ENCODE measurements at places on chromosomes 5 and 9.
A peak's percentile ranks its signal among the peaks of the same experiment; 100 is the strongest.

DNA sequence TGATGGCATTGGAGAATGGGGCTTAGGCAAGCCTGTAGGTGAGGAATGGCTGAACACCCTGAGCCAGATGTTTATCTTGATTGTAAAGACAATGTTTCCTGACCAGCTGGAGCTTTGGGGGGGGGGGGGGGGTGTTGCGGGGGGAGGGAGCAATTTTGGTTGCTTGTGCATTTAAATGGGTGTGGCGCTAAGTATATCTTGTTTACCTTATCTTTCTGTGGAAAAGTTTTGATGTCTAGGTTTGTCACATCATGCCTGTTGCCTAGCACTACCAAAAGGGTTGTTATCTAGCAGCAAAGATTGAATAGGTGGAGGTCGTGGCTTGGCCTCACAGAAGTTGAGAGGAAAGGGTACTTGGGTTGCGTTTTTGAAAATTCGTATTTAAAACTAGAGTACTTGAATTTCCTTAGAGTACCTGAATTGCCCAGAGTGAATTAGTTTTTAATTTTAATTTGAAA lies 1.3 kb downstream of the SMAD5 start:
- no peak for DNase-seq

DNA sequence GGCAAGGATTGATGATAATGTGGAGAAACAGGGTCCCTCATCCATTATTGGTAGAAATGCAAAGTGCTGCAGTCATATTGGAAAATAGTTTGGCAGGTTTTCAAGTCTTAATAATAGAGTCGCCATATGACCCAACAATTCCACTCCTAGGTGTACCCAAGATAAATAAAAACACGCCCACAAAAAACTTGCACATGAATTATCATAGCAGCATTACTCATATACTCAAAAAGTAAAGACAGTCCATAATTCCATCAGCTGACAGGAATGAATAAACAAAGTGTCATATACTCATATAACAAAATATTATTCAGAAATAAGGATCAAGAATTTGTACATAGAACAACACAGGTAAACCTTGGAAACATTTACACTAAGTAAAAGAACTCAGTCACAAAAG lies 242.9 kb upstream of the FTMT start:
- no peak for DNase-seq

DNA sequence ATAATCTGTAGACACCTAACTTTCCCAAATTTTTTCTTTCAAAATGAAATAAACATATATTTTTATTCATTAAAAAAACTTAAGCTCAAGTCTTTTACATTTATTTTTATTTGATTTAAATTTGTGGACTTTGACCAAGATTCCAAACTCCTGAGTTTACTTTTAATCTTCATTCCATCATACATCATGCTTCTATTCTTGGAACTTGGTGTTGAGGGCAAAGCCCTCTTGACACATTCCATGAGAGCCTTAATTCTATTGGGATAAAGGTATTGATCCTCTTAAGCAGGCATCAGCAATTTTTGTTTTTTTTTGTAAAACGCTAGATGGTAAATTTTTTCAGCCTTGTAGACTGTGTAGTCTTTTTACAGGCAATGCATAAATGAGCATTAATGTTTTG lies 53.6 kb downstream of the FBXO4 start:
- DNase-seq, result no peak

DNA sequence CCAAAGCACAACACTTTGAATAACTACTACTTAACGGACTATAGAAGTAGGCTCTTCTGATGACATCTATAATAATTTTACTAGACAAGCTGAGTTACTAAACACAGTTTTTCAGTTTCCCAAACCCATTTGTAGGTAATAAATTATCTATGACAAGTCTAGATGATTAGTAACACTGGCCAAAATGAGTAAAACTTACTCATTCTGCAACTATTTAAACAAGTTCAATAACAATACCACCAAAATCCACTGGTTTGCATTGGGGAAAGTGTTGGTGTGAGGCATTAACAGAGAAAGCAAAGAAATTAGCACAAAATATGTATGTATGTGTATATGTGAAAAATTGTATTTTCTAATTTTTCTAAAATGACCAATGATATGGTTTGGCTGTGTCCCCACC lies 119.3 kb downstream of the NR2F1-AS1 start:
- no peak for DNase-seq

GRCh38 chr9:18692268-18692667 lies 218.3 kb downstream of the ADAMTSL1 start:
- no peak for DNase-seq

DNA sequence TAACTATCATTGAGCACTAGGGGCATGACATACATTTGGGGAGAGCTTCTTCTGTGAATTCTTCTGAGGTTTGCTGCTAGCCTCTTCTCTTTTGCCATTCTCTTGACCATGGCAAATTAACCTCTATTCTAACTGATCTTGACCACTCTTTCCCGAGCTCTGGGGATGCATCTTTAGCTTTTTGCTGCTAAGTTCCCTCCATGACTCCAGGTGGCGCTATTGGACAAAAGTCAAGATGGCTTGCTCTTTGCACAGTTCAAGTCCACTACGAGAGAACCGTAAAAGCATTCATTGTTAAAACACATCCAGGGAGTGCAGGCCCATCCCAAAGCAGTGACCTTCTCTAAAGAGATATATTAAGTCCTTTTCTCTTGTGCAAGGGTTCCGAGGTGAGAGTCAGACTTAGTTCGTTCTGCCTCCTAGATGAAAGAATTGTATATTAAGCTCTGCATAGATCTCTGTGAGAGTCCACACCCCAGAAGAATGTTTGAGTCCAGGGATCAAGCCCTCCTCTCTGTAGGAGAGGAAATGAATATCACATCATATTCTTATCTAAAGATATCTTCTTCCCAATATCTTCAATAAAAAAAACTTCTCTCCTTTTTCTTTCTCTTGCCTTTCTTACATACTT lies 1152.9 kb upstream of the CDH6 start:
- DNase-seq, result no peak

GRCh38 chr5:158648631-158649030 lies 451.1 kb downstream of the EBF1 start:
- DNase-seq, result no peak

- no peak for DNase-seq
These were observed 14.7 kb upstream of the PWWP2A start for GRCh38 chr5:160133918-160134304.

- DNase-seq, result no peak
These were observed 215.1 kb downstream of the CD180 start for GRCh38 chr5:66981266-66982055.

DNA sequence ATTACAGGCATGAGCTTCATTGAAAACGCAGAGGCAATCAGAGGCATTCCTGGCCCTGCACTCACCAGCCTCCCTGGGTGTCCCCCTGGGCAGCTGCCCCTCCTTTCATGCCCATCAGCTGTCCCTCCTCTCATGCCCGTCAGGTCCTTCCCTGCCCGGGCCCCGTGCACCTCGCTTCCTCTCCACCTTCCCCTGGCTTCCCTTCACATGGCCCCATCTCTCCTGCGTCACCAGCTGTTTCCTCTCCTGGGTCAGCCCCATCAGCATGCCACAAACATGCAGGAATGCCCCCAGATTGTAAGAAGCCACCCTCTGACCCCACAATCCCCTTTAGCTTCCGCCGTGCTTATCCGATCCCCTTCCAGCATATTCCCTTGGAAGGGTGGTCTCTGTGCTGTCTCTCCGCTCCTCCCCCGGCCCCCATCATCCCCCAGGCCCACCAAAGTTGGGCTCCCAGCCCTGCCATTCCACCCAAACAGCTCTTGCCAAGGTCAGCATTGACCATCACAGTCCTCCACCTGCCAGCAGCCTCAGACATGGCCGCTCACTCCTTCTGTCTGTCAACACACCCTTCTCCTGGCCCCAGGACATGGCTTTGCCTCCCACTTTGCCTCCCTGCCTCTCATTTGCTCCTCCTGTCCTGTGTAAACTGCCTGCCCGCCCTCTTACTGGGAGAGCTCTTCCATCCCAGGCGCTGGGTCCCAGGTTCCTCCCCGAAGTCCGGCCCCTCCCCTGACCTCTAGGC lies 98.6 kb upstream of the IER5L start:
- DNase-seq, result no peak

DNA sequence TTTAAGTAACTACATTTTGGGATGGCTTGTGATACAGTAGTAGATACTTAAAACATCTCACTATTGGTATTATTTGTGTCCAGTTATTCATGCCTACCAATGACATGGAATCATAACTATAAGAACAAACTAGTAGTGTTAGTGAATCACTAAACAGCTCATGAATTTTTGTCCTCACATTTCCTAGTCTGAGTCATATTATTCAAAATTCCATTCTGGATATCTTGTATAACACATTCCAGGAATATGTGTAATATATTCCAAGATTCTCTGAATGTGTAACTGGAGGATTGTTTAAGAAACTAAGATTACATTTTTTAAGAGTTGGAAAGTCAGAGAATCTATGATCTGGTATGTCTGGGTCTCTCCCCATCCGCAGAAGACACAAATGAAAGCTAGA lies 565.3 kb upstream of the ZNF608 start:
- DNase-seq, result no peak

GRCh38 chr5:175712313-175712680 lies 54.4 kb downstream of the HRH2 start:
- DNase-seq, result no peak

DNA sequence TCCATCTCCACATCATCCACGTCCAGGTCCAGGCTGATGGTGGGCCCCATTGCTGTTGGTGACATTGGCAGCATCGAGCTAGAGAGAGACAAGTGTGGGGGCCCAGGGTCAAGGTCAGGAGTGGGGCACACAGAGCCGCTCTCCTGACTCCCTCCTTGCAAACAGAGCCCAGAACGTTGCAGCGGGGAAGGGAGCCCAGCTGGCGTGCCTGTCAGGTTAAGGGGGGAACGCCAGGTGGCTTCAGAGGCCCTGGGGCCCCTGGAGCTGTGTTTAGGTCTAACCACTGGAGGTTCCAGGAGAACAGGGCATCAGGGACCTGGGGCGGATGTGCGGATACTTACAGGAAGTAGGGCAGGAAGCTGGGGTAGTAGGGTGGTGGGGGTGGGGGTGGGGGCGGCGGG lies 7.5 kb downstream of the RNF44 start:
- peak; percentile 71 for DNase-seq

GRCh38 chr5:44932922-44933585 lies 124.3 kb downstream of the MRPS30 start:
- DNase-seq, result no peak

DNA sequence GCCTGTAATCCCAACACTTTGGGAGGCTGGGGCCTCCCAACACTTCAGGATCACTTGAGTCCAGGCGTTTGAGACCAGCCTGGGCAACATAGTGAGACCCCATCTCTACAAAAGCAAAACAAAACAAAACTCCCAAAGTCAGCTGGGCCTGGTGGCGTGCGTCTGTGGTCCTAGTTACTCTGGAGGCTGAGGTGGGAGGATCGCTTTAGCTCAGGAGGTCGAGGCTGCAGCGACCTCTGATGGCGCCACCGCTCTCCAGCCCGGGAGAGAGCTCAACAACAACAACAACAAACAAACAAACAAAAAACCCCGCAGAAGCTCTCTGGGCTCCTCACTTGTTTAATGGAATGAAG lies 528 bp downstream of the ACOT12 start:
- DNase-seq, result no peak

GRCh38 chr9:122695696-122696095 lies 20.8 kb downstream of the OR1L3 start:
- DNase-seq, result no peak

DNA sequence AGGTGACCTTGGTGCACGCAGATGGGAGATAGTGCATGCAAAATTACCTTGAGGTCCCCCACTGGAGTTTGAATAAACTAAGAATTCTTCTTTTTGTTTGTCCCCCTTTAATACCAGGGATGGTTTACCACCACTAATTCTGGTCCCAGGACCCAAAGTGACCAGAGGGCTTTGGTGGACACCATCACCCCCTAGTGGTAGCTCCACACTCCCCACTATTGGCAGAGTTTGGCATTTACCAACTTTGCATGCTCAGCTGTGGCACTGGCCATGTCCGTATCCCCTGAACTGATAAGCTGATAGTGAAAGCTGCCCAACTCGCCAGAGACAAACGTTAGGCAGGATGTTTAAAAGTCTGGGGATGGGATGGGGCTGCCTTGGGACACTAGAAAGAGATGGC lies 3.3 kb downstream of the ASTN2 start:
- no peak for DNase-seq

DNA sequence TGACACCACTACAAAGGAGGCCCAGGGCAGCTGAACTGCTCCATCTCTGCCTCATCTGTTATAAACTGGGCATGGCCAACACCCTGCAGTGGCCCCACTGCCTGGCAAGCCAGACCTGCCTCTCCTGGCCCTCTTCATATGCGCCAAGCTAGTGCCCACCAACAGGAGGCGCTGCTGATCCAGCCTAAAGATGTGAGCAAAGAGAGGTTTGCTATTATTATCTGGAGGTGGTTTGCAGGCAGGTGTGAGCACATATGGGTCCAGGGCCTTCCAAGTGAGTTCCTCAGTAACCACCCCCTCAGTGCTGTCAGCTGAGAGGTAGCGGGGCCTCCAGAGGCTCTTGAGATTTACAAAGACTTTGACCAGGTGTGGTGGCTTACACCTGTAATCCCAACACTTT lies 232.2 kb downstream of the SYK start:
- peak; percentile 59 for DNase-seq

GRCh38 chr9:87573841-87574342 lies 76.2 kb downstream of the DAPK1 start:
- no peak for DNase-seq

- no peak for DNase-seq
These were observed 17.5 kb downstream of the OSTF1 start for GRCh38 chr9:75105841-75106240.

- no peak for DNase-seq
These were observed 80.1 kb upstream of the SH3PXD2B start for GRCh38 chr5:172534229-172535107.

DNA sequence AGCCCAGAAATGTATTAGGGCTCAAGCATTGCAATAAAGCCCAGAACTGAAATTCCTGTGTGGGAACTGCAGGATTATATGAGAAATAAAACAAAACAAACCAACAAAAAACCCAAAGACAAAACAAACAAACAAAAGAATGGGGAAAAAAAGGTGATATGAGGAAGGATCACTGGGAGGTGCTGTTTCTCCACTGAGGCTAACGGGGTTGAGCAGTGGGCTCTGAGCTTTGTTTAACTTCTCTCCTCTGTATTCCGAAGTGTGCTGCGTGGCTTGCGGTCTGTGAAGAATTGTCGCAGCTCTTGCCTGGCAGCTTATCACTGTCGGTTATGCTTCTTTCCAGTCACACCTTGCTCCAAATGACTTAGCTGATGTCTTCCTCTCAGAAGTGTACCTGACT lies 106.3 kb downstream of the TENT4A start:
- no peak for DNase-seq

- no peak for DNase-seq
These were observed 93.6 kb downstream of the DTWD2 start for GRCh38 chr5:118894709-118895108.

DNA sequence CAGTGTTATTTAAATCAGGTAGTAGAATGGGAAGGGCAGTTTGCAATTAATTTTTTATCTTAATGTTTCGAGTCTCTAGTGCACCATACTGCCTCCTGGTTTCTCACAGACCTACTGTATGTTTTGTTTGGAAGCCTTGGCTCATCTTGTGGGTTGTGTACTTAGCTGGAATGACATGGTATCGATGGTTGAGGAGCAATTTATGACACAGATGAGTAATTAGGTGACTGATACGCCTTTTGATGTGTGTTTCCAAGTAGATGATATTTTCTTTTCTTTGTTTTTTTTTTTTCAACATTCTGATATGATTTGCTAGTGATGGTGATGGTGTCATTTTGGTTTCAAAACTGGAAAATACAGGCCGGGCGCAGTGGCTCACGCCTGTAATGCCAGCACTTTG lies 16.1 kb downstream of the BASP1 start:
- DNase-seq, result no peak
